Endothelial cell (in vitro differentiated cells): ENCODE measurements at places on chromosomes 3 and 15. TPM values are rescaled to one million over a fixed set of nuclear protein-coding genes. Genes with fewer than 3 reads are reported as not detected.

DNA sequence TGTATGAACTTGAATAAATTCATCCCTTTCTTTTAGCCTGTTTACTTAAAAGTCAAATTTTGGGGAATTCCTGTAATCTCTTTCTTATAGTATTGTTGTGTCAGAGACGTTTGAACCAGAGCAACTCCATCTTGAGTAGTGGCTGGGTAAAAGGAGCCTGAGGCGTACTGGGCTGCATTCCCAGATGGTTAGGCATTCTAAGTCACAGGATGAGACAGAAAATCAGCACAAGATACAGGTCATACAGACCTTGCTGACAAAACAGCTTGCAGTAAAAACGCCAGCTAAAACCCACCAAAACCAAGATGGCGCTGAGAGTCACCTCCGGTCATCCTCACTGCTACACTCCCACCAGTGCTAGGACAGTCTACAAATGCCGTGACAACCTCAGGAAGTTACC lies 94.5 kb downstream of the P3H2 start:
- no peak for DNase-seq

- DNase-seq: no peak
These were observed 107.4 kb downstream of the ADAMTS17 start for GRCh38 chr15:100234158-100235029.

GRCh38 chr15:93413745-93414144 lies 324.7 kb upstream of the RGMA start:
- no peak for DNase-seq

- DNase-seq: no peak
These were observed 152.6 kb downstream of the SCAPER start for GRCh38 chr15:76752549-76752948.

IMPG2 gene
- 0.74 TPM for total RNA-seq

CCR4 gene
- 0.08 TPM for total RNA-seq
